SHP77 (cell line): ENCODE measurements at places on chromosomes 6 and 20.
A peak's percentile ranks its signal among the peaks of the same experiment; 100 is the strongest.

- peak; percentile 74 for DNase-seq
Observed at GRCh38 chr6:136962661-136963060, 40.6 kb downstream of the SLC35D3 start.

DNA sequence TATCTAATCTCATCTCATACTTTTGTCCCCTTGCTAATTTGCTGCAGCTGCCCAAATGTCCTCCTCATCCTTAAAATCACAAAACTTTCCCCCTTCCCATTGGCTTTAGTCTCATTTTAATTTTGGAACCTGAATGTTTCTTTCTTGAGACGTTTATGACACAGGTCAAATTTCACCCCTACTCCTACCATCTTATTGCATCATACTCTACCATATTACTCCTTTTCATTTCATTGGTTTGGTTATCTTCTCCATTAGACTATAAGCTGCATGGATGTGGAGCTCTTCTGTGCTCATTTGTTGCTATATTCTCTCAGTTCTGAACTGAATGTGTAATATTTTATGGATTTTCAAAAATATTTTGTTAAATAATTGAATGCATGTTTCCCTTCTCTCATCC is 688.6 kb downstream of the CBLN4 start:
- no peak for DNase-seq

- peak; percentile 12 for DNase-seq
Observed at GRCh38 chr6:89281779-89282246, 33.3 kb downstream of the GABRR2 start.

- no peak for DNase-seq
Observed at GRCh38 chr6:116492331-116493067, 18.9 kb upstream of the CALHM5 start.

DNA sequence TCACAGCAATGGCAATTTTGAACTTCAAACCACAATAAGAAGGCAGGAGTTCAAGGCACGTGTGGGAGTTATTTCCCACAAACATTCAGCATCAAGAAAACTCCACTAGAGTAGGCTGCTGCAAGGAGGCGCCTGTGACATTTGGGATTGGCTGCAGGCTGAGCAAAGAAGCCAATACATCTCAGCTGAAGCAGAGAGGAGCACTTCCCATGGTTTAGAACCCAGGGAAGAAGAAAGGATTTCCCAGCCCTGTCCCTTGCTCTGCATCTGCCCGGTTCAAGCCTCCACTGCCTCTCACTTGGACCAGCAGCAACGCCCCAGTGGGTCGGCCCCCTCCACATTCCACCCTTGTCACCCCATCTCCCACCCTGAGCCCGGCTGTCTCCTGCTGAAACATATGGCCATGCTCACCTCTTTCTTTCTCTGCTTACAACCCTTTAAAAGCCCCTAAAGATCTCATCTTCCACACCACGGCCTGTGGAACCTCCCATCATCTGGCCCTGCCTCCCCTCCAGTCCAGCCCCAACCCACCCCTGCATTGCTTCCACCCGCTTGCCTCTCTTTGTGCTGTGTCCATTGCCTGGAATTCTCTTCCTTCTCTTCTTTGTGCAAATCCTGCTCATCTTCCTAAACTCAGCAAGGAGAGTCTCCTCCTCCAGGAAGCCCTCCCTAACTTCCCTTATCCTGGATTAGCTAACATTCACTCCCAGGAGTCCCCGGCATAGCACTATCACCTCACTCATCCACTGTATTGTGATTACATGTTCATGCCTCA is 128.3 kb downstream of the ANKRD60 start:
- DNase-seq = no peak

- no peak for DNase-seq
Observed at GRCh38 chr6:119541132-119541905, 191.8 kb upstream of the MAN1A1 start.

DNA sequence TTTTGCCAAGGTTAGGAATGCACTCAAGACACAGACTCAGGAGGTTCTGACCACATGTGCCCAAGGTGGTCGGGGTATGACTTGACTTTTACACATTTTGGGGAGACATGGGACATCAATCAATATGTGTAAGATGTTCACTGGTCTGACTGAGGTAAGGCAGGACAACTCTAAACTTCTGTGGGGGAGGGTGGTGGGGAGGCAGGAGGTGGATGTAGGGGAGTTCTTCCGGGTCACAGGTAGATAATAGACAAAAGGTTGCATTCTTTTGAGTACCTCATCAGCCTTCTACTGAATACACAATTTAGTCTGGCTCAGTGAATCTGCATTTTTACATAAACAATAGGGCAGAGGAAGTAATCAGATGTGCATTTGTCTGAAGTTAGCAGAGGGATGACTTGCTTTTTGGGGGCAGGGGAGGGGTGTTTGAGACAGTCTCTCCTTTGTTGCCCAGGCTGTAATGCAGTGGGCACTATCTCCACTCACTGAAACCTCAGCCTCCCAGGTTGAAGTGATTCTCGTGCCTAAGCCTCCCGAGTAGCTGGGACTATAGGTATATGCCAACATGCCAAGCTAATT is 10.9 kb downstream of the ECHDC1 start:
- no peak for DNase-seq

DNA sequence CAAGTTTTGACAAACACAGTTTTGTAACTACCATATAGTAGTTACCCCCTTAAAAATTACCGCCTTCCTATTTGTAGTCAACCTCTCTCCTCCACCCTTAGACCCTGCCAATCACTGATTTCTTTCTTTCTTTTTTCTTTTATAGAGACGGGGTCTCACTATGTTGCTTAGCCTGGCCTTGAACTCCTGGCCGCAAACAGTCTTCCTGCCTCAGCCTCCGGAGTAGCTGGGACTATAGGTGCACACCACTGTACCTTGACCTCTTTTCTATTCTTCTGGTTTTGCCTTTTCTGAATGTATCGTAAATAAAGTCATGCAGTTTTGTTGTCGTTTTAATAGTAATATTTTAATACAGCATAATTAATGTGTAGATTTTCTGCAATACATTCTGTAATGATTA is 460.3 kb downstream of the EPM2A start:
- no peak for DNase-seq

GRCh38 chr20:41615110-41615509 is 3.1 kb downstream of the CHD6 start:
- DNase-seq = no peak

DNA sequence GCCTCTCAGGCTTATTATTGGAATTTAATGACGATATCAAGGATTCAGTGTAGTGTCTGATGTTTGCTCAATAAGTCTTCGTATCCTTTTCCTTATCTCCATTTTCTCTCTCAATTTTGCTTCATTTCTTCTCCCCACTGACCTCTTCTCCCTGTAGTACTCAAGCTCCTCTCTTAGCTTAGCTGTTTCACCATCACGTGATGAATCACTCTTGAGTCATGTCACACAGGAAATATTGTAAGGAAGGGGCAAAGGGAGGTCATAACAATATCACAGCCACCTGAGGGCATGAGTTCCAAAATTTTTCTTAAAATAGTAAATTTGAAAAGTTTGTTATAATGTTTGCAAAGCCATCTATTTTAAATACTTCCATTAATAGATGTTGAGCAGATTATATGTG is 392.2 kb upstream of the MARCKS start:
- DNase-seq = no peak

DNA sequence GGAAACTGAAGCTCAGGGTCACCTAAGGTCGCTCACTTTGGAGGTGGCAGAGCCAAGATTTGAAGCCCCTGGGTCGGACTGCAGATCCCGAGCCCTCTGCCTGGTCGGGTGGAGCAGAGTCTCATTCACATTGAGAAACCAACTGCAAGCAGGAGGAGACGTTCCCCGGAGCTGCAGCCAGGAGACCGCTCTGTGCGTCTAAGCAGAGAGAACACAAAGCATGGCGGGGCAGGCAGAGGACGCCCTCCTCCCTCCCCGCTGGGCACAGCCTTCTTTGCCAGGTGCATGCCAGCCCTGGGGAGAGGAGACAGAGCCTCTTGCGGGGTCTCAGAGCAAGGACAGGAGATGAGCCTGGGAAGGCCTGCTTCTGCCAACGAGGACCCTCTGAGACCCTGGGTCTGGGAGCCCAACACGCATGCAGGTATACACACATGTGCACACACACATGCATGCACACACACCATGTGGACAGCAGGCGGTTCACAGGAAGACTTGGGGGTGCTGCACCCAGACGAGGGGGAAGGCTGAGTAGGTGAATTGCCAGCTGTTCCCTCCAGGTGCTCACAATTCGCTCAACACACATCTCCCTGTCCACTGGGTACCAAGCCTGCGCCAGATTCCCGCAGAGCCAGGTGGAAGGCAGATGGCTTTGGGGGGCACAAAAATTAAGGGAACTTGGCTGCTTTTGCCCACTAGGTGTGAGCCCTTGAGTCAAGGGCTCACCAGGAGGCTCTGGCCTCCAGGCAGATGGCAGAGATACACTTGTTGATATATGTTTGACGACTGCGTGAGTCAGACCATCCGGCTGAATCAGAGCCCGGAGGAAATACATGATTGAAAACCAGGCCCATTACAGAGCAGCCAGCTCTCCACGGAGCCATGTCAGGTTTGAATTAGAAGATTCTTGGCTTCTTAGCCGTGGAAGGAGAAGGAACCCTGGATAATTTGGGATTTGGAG is 5.5 kb upstream of the NTSR1 start:
- DNase-seq = peak; percentile 85

DNA sequence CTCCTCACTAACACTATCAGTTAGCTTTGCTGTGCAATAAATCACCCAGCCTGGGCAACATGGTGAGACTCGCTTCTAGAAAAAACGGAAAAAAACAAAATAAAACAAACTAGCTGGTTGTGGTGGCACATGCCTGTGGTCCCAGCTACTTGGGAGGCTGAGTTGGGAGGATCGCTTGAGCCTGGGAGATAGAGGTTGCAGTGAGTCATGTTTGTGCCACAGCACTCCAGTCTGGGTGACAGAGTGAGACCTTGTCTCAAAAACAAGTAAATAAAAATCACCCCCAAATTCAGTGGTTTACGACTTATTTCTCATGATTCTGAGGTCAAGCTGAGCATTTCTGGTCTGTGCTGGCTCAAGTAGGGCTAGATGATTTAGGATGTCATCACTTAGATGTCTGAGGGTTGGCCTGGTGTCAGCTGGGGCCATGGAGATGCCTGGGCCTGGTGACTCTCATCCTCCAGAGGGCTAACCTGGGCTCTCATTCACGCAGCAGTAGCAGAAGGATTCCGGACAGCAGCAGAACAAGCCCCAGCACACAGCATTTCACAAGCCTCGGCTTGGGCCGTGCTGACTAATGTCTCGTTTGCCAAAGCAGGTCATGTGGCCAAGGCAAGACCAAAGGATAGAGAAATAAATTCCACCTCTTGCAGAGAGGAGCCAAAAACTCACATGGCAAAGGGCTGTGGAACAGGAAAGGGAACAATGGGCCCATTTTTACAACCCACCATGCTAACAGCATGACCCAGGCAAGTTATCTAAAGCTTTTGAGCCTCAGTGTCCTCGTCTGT is 32.5 kb downstream of the MGME1 start:
- DNase-seq = no peak

GRCh38 chr6:14944593-14944992 is 301.3 kb upstream of the JARID2 start:
- DNase-seq = no peak

DNA sequence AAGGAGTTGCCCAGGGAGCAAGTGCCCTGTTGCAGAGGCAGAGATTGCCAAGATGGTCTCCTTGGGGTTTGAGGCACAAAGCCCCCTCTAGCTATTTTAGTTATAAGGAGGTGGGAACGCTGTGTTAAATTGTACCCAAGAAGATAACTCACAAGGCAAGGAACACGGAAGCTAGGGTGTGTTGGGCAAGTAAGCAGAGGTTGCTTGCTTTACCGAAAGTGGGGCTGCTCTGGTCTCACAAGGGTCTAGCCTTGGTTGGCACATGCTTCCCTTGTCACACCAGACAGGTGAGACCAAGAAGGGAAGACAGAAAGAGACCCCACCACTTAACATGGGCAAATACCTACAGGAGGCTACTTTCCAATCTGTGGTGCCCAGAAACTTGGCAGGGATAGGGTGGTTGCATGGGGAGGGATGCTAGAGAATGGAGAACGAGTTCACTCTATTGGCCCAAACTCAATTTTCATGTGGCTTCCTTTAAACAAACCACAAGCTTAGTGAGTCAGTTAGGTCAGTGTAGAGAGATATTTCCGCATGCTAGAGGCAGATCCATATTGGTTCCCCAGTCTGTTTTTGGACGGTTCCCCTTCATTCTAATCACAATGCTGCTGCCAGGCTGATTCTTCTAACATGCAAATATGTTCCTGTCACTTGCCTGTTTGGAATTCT is 42.4 kb downstream of the PLAGL1 start:
- no peak for DNase-seq

- DNase-seq = no peak
Observed at GRCh38 chr6:109008054-109008453, 86.6 kb downstream of the SESN1 start.

GRCh38 chr20:52805296-52805571 is 166.9 kb upstream of the TSHZ2 start:
- peak; percentile 3 for DNase-seq

- no peak for DNase-seq
Observed at GRCh38 chr6:144809120-144809519, 524.0 kb downstream of the UTRN start.

GRCh38 chr6:16277101-16277981 is 39.0 kb downstream of the GMPR start:
- DNase-seq = no peak

DNA sequence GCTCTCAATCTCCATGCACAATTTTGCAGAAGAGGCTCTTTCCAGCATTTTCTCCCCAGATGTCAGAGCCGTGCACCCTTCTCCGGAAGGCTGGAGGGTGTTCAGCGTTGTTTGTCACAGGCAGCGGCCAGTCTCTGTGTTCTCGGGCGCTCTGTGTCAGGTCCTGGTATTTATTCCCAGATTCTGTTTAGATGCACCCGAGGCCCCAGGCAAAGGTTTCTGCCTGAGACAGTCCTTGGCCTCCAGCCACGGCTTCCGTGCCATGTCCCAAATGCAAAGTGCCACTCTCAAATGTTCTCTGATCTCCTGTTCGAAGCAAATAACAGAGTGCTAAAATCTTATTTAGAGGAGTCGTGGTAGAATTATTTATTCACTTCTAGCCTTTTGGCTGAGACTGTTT is 140.3 kb upstream of the AGPAT4 start:
- DNase-seq = no peak

GRCh38 chr6:142740449-142740848 is 204.5 kb downstream of the HIVEP2 start:
- no peak for DNase-seq

DNA sequence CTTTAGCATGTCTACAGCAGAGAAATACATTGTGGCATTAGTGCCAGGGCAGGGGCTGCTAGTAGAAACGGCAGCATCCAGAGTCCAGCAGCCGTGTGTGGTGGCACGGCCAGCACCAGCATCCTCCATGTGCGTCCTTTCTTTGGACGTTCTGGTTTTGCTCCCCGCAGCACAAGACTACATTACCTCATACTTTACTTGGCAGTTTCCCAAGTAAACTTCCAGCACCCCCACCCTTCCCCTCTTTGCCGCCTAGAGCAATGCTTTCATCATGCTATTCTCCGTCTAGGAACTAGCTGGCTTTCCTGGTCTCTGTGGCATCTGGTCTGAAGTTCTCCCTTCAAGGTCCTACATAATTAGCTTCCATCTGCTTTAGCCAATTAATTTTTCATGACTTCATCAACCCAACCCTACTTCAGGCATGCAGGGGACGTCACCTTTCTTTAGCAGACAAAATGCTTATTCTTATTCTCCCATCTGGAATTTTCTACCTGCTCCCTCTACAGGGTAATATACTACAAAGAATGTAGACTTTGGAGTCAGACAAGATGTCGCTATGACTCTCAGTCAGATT is 67.6 kb downstream of the BLOC1S5 start:
- peak; percentile 19 for DNase-seq

- DNase-seq = no peak
Observed at GRCh38 chr6:125748406-125749172, 843 bp upstream of the HEY2 start.
